Activated CD4-positive, alpha-beta T cell treated with anti-CD3 and anti-CD28 coated beads for 4 hours (primary cell): ENCODE measurements at places on chromosomes 7 and 10.

DNA sequence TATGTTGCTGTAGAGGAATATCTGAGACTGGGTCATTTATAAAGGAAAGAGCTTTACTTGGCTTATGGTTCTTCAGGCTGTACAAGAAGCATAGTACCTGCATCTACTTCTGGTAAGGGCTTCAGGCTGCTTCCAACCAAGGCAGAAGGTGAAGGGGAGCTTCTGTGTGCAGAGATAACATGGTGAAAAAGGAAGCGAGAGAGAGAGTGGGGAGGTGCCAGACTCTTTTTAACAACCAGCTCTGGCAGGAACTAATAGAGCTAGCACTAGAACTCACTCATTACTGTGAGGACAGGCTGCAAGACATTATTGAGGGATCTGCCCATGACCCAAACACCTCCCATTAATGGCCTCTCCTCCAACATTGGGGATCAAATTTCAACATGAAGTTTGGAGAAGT, 94.5 kb downstream of the KIF20B start:
- no peak for DNase-seq

DNA sequence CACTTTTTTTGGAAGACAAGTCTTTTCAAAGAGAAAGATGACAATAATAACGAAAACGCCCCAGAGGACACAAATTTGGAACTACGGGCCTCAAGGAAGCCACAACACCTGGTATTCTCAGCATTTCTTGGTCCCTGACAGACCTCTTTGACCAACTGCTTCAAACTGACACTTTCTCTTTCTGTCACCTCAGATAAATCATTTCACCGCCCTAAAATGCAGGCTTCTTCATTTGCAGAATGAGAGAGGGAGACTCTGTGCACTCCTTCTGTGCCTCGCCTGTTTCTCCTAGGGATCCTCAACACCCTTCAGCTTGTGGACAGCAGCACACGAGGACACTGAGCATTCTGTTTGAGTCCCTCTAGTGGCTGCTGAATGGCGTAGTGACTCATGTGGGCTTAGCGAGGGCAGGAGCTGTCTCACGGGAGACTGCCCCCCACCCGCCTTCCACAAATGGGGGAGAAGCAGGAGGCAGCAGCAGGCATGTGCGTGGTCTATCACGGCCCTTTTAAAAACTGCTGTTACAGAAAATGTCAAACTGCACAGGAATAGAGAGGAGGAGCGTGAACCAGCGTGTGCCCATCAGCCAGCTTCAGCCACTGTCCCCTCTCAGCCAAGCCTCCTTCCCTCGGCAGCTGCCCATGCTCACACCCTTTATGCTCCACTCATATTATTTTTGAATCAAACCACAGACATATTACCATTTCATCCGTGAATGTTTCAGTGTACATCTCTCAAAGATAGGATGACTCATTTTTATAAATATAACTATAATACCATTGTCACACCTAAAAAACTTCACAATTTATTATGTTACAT, 41.4 kb downstream of the GSDME start:
- no peak for DNase-seq

DNA sequence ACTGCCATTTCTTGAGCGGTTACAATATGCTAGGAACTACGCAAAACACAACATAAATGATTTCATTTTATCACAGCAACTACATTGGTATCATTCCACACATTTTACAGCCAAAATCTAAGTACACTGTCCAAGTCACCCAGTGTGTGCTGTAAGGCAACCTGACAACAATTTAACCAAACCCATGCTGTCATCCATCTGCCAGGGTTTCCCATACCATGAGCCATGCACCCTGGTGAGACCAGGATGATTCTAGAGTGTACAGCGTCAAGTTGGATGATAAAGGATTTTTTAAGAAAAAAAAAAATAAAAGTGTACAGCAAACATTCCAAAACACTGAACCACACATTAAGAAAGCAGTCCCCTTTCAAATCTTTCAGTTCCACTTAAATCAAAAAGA, 52.9 kb downstream of the PIK3AP1 start:
- no peak for DNase-seq

- no peak for DNase-seq
Observed at GRCh38 chr10:30127120-30127541, 67.7 kb upstream of the JCAD start.

GRCh38 chr10:70809011-70809611, 6.6 kb upstream of the SGPL1 start:
- DNase-seq = no peak

DNA sequence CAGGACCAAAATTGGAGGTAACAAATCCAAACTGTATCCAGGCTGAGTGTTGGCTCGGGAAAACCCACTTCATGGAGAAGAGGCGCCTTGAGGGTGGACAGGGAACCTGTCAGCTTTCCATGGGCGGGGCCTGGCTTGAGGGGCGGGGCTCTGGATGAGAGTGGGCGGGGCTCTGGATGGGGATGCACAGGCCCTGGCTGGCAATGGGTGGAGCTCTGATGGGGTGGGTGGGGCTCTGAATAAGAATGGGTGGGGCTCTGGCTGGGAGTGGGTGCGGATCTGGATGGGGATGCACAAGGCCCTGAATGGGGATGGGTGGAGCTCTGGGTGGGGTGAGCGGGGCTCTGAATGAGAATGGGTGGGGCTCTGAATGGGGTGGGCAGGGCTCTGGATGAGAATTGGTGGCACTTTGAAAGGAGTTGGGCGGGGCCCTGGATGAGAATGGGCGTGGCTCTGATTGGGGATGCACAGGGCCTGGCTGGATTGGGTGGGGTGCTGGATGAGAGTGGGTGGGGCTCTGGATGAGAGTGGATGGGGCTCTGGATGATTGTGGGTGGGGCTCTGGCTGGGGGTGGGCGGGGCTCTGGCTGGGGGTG, 96.6 kb upstream of the NPTX2 start:
- DNase-seq = no peak
